Caco-2 (cell line): ENCODE measurements at places on chromosomes 16 and 17. TPM values are rescaled to one million over a fixed set of nuclear protein-coding genes. Genes with fewer than 3 reads are reported as not detected.

The AGRP gene
- not detected in 2 replicates for total RNA-seq

The RUNDC3A gene
- total RNA-seq: 0.34 and 0.53 TPM in 2 replicates

The RHBDL1 gene
- total RNA-seq: 2.9 and 3.2 TPM in 2 replicates

The C16orf46 gene
- total RNA-seq: 0.70 and 0.95 TPM in 2 replicates

The ATP2A1 gene
- total RNA-seq: 2.3 and 2.6 TPM in 2 replicates

The NPIPA7 gene
- 3.4 and 4.7 TPM in 2 replicates for total RNA-seq

The CRISPLD2 gene
- total RNA-seq: 4.0 and 4.2 TPM in 2 replicates

GRCh38 chr17:36705283-36705795, 104.0 kb downstream of the MRM1 start:
- no peaks in the 10 kb centered on the region for H3K4me1 ChIP-seq
- H3K27ac ChIP-seq: no peak overlapping the region
- DNase-seq: no peak
- no peak overlapping the region for H3K4me3 ChIP-seq
- no peaks in the 10 kb centered on the region; the same call in 1 of the 2 replicates for H3K27me3 ChIP-seq
- no peaks in the 10 kb centered on the region for H3K36me3 ChIP-seq

DNA sequence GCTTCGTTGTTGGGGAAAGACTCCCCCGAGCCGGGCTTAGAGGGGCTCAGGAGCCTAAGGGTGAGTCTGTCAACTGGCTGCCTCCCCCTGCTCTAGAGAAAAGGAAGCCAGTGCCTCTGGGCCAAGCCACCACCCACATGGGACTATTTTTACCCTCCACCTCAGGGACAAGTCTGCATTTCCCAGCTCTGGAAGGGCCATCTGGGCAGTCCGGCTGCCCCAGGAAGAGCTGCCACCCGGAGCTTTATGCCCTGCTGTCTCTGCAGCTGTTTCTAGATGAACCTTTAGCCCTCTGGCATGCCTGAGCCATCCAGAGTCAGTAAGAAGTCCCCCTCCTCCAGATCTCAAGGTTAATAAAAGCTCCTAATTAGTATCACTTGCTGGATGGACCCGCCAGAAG, 5.3 kb upstream of the RPRML start:
- no peak overlapping the region for H3K4me3 ChIP-seq
- H3K4me1 ChIP-seq: peaks cover 1% of the 10 kb centered on the region; the same call in 1 of the 2 replicates
- DNase-seq: no peak
- H3K36me3 ChIP-seq: no peaks in the 10 kb centered on the region

GRCh38 chr16:83813823-83814658, 6.3 kb downstream of the HSBP1 start:
- H3K4me1 ChIP-seq: peaks cover 15% of the 10 kb centered on the region
- peak; percentile 73 for DNase-seq
- H3K27me3 ChIP-seq: no peaks in the 10 kb centered on the region
- H3K36me3 ChIP-seq: no peaks in the 10 kb centered on the region
- H3K4me3 ChIP-seq: no peak overlapping the region
- H3K27ac ChIP-seq: peak overlapping the region; percentile 72

DNA sequence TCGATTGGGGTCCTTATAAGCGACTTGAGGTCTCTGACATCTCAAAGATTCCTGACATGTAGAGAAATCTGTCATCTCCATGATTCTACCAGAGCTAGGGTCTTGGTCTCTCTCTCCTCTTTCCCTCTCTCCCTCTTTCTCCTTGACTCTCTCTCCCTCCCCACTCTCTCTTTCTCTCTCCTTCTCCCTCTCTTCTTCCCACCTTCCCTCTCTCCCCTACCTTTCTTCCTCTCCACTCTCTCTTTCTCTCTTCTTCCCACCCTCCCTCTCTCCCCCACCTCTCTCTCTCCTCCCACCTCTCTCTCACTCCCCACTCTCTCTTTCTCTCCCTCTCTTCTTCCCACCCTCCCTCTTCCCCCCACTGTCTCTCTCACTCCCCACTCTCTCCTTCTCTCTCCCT, 32.6 kb downstream of the B4GALNT2 start:
- H3K36me3 ChIP-seq: no peaks in the 10 kb centered on the region
- no peak overlapping the region for H3K4me3 ChIP-seq
- peaks cover 4% of the 10 kb centered on the region; the same call in 1 of the 2 replicates for H3K4me1 ChIP-seq
- H3K27ac ChIP-seq: no peak overlapping the region

- peak overlapping the region; percentile 88 for H3K27ac ChIP-seq
- no peak overlapping the region for H3K4me3 ChIP-seq
These were observed 200.5 kb upstream of the CHMP6 start for GRCh38 chr17:80790981-80791742.

- no peak overlapping the region for H3K4me3 ChIP-seq
- H3K27ac ChIP-seq: peak overlapping the region; percentile 87
- peak; percentile 54 for DNase-seq
- H3K36me3 ChIP-seq: no peaks in the 10 kb centered on the region
- peaks cover 35% of the 10 kb centered on the region for H3K4me1 ChIP-seq
These were observed 68.5 kb downstream of the WWP2 start for GRCh38 chr16:69830534-69831211.

GRCh38 chr17:81294512-81295030, 536 bp downstream of the SLC38A10 start:
- H3K27me3 ChIP-seq: no peaks in the 10 kb centered on the region
- H3K4me3 ChIP-seq: peak overlapping the region; percentile 96
- H3K4me1 ChIP-seq: peaks cover 17% of the 10 kb centered on the region
- H3K36me3 ChIP-seq: no peaks in the 10 kb centered on the region

DNA sequence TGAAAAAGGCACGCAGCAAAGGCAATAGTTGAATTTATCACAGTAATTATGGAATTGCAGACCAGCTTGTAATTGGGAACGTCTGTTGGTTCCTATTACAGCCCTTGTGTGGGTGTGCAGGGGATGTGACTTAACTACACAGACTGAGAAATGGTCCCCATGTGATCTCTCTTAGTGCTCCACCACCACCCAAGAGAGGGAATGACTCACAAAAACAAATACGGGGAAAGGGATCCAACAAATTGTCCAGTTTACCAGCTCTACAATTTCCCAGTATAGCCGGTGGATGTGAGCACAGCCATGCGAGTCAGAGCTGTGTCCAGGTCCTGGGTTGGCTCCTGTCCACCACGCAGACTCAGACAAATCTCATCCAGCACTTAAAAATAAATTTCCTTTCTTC, 337.9 kb downstream of the GRIN2A start:
- H3K27ac ChIP-seq: no peak overlapping the region
- H3K4me1 ChIP-seq: no peaks in the 10 kb centered on the region
- no peaks in the 10 kb centered on the region; the same call in 1 of the 2 replicates for H3K27me3 ChIP-seq
- DNase-seq: no peak
- no peak overlapping the region for H3K4me3 ChIP-seq

DNA sequence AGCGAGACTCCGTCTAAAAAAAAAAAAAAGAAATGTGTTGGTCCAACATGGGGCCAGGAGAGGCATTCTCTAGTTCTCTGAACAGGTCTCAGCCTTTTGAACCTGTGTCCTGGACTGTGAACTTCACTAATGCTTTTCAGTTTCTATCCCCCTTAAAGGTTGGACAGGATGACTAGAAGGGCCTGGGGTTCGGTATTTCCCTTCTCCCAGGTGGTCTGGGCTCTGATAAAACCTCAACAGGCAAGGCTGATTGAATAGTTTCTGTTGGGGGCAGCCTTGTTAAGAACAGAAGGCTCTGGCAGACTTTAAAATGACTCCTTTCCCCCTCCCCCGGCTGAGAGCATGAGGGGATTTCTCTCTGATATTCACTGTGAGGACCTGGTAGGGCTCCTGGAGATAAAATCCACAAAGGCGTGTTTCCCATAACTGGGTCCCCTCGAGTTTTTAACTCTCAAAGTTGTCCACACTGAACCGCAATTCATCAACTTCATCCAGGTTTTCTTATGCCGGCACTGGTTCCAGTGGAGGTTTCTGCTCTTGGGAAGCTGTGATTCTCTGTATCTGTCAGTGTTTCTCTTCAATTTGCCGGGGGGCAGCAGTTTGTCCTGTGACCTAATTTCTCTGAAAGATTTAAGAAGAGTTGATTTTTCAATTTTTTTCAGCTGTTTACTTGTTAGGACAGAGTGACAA, 91.3 kb downstream of the METRNL start:
- H3K27ac ChIP-seq: no peak overlapping the region
- H3K36me3 ChIP-seq: no peaks in the 10 kb centered on the region
- no peaks in the 10 kb centered on the region for H3K27me3 ChIP-seq
- peaks cover 20% of the 10 kb centered on the region for H3K4me1 ChIP-seq
- H3K4me3 ChIP-seq: no peak overlapping the region

DNA sequence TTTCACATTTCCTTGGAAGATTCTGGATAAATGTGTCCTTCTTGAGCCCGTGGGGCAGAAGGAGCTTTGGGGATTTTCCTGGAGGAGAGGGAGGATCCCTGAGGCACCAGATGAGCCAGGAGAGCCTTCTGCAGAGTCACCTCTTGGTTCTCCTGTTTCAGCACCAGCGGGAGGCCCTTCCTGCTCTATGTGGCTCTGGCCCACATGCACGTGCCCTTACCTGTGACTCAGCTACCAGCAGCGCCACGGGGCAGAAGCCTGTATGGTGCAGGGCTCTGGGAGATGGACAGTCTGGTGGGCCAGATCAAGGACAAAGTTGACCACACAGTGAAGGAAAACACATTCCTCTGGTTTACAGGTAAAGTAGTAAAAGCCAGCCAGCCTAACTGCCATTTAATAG, 77.1 kb downstream of the ARSG start:
- no peaks in the 10 kb centered on the region for H3K27me3 ChIP-seq
- H3K4me3 ChIP-seq: no peak overlapping the region
- H3K4me1 ChIP-seq: no peaks in the 10 kb centered on the region

- H3K27me3 ChIP-seq: no peaks in the 10 kb centered on the region; the same call in 1 of the 2 replicates
- H3K27ac ChIP-seq: no peak overlapping the region
- H3K4me3 ChIP-seq: no peak overlapping the region
- no peaks in the 10 kb centered on the region for H3K4me1 ChIP-seq
- no peaks in the 10 kb centered on the region for H3K36me3 ChIP-seq
These were observed 83.3 kb downstream of the GSG1L start for GRCh38 chr16:27980076-27980775.

DNA sequence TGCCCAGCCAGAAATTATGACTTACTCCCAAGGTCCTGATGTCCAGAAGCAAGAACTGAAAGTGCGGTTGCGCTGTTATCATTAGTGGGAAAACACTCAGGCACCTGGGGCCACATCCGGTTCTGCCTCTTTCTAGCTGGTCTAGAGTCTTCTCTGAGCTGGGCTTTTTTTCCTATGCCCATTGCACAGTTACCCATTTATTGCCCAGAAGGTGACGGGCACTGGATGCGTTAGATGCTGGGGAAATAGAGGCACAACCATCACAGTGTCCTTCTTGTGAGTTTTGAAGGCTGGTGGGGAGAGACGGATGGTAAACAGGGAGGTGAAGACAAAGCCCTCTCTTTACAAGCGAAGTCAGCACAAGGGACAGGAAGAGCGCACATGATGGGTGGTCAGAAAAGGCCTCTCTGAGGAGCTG, 37.7 kb downstream of the PLCG2 start:
- no peaks in the 10 kb centered on the region for H3K4me1 ChIP-seq
- H3K36me3 ChIP-seq: no peaks in the 10 kb centered on the region
- H3K4me3 ChIP-seq: no peak overlapping the region
- no peak for DNase-seq
- H3K27me3 ChIP-seq: no peaks in the 10 kb centered on the region

GRCh38 chr17:7095625-7096024, 15.6 kb upstream of the CLEC10A start:
- H3K27me3 ChIP-seq: no peaks in the 10 kb centered on the region
- DNase-seq: no peak
- no peaks in the 10 kb centered on the region for H3K4me1 ChIP-seq
- H3K27ac ChIP-seq: no peak overlapping the region

- no peak overlapping the region for H3K4me3 ChIP-seq
- peaks cover 71% of the 10 kb centered on the region for H3K4me1 ChIP-seq
- no peaks in the 10 kb centered on the region for H3K27me3 ChIP-seq
These were observed 13.8 kb upstream of the SP2 start for GRCh38 chr17:47882247-47882646.

DNA sequence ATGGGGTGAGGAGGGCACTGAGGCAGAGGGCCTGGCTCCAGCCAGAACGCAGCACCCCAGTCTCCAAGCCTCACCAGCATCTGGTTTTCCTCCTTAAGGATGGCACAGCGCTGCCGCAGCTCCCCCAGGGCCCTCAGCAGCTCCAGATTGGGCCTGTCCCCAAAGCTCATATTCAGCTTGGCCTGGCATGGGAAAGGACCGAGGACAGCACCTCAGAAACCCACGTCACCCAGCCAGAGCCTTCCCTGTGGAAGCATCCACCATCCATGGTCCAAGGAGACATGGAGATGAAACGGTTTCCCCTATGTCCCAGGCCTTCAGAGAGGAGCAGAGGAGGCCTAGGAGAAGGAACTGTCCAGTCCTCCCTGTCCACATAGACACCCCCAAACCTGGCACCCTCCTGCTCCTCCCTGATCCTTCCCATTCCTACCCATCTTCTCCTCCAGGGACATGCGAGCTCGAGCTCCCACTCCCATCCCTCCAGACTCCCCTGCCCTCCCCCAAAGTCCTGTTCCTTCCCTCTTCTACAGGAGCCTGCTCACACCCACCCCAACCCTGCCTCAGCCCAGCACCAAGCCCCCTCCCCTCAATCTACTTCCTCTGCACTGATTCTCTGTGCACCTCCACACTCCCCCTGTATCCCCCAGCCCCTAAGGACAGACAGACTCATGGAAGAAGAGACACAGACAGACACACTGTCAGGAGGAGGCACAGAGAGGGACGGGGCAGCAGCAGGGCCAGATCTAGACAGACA, 1.8 kb downstream of the TSPOAP1 start:
- H3K27ac ChIP-seq: no peak overlapping the region
- DNase-seq: no peak
- H3K36me3 ChIP-seq: no peaks in the 10 kb centered on the region
- no peaks in the 10 kb centered on the region for H3K27me3 ChIP-seq
- H3K4me3 ChIP-seq: no peak overlapping the region
- H3K4me1 ChIP-seq: no peaks in the 10 kb centered on the region; the same call in 1 of the 2 replicates

DNA sequence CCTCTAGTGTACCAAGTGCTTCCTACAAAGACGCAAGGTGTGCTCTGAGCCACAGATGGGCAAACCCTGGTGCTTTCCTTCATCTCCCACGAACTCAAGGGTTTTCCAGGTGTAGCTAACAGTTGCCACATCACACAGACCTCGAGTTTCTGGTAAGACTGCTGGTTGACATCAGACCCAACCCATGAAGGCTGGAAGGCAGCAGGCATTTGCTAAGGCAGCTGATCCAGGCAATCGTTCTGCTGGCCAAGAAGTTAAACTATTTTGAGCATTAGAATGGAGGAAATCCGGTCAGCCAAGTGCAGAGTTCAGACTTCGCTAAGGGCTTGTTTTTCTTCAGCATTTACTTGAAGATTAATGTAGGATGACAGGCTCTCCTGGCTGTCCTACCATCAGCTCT, 11.5 kb downstream of the HAS3 start:
- no peaks in the 10 kb centered on the region for H3K4me1 ChIP-seq
- no peak overlapping the region for H3K4me3 ChIP-seq
- H3K36me3 ChIP-seq: peaks cover 18% of the 10 kb centered on the region
- H3K27me3 ChIP-seq: no peaks in the 10 kb centered on the region
- no peak overlapping the region for H3K27ac ChIP-seq
- DNase-seq: no peak
